ENCODE measurements at places on chromosomes 4 and X. TPM values are rescaled to one million over a fixed set of nuclear protein-coding genes. Genes with fewer than 3 reads are reported as not detected.

- DNase-seq, result no peak
Observed at GRCh38 chr4:1242506-1243450, 6.2 kb downstream of the CTBP1 start.

The ETNPPL gene
- total RNA-seq, result not detected

DNA sequence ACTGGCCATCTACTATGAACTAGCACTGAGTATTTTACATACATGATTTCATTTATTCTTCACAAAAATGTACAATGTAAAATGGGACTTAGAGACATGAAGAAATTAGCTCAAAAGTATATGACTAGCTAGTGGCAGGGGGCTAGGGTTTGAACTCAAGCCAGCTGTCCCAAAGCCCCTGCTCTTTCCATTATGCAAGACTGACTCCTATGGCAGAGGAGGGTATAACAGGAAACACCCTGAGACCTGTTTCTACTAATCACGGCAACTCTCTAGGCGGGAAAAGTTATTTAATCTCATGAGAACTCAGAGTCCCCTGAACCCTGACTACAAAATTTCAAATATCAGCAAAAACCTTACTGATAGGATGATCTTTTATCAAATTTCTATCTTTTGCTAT lies 150.6 kb downstream of the PRDM5 start:
- no peak for DNase-seq

DNA sequence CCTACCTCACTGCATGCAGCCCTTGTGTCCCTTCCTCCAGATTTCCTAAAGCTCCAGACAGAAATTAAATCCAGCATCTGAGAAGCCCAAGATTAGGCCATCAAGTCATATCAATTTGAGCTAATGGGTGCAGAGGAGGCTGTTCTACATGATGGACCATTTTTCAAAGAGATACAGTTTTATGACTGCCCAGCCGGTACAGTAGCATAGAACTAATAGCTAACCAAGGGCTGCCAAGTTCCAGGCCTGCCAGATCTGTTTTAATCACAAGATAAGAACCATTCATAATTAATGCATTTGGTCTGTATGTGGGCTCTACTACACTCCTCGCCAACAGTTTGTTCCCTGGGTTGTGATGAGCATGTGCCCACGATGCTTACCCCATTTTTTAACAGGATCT lies 73.9 kb upstream of the PLAC1 start:
- no peak for DNase-seq

DNA sequence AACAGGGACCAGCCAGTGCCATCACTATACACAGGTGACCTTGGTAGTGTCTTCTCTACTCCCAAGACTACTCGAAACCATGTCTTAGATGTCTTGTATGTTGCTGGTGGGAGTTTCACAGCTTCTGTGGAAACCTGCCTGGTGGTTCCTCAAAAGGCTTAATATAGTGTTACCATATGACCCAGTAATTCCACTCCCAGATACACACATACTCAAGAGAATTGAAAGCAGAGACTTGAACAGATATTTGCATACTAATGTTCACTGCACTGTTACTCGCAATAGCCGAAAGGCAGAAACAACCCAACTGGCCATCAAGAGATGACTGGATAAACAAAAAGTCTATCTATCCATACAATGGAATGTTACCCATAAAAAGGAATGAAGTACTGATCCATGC lies 3.1 kb downstream of the TFDP3 start:
- DNase-seq, result no peak

DNA sequence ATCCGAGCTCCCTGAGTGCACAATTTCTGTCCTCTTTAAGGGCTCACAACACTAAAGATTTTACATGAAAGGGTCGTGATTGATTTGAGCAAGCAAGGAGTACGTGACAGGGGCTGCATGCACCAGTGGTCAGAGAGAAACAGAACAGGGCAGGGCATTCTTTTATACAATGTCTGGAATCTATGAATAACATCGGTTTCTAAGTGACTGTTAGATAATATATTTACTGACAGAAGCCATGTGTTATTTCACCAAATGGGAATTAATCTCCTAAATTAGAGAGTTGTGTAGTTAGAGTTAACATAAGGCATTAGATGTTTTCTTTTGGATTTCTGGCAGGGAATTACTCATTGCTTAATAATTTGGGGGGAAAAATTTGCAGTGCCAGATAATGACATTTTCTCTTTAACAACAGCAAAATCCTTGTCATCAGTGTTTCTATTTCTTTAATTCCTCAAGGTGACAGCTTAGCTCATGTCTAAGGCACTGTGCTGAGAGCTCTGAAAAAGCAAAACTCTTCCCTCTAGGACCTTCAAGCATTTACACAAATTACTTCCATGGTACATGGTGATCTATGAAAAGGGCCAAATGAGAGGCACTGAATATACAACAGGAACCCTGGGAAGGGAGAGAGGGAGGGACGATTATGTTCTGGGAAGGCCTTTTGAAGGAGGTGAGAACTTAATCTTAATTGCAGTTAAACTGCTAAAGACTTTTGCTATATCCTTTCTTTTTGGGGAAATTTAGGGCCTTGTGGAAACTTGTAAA lies 145.0 kb downstream of the RTL3 start:
- peak; percentile 4 for DNase-seq

DNA sequence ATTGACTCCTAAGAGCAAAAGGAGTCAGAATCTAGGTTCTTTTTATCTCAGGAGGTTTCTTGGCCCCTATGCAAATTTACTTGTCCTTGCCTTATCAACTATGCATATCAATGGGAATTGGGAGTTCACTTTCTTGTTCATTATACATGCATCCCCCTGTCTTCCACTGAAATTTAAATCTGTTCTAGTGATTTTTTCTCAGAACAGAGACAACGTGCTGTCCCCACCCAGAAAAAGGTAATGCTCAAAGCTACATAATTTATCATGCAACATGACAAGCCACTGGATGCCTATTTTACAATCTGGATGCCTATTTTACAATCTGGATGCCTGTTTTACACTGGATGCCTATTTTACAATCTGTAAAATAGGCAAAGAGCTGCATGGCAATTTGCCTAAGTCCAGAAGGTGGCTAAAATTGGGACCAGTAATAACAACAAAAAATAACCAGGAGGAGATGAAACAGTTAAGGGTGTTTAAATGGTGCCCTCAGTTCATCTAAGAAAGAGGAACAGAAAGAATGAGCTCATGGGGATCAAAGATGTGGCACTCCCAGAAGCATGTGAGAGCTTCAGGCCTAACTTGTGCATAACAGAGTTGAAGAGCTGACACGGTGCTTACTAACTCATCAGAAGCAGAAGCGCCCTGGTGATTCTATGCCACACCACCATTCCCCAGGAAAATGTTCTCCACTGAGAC lies 537.8 kb upstream of the BOD1L1 start:
- DNase-seq, result no peak

GRCh38 chr4:161554372-161554990 lies 609.3 kb downstream of the FSTL5 start:
- DNase-seq, result peak; percentile 78

DNA sequence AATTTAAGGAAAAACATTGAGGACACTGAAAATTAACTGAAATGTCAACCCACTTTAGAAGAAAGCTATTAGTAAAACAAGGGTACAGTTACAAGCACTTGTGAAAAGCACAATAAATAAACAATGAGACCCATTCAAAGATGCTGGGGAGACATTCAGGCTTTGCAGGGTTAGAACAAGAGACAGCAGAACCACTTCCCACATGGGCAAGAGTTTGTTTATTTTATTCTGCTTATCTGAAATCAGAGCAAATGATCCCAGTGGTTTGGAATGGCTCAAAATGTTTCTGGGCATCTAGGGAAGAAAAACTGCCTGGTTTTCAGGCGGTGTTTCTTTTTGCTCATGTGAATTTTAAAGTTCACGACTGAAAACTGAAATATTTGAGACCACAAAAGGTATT lies 42.4 kb downstream of the PPP3CA start:
- peak; percentile 85 for DNase-seq

DNA sequence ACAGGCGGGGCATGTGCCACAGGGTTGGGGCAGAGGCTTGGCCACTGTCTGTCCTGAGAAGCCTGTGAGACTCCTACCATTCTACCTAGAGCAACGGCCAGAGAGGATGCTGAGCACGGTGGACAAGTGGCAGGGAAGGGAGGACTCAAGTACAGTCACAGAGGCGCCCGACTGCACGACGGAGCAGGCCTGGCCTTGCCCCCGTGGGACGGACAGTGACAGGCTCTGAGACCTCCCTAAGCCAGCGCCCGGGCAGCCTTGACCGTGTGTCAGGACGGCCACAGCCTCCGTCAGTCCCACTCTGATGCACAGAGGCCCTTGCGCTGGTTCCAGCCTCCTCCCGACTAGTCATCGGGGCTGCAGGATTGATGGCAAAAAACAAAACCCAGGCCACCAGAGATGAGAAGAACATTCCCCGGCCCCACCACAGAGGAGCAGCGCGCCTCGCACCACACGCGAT lies 36.7 kb upstream of the MXD4 start:
- no peak for DNase-seq

- no peak for DNase-seq
Observed at GRCh38 chrX:119094819-119095218, 22.0 kb downstream of the CT47C1 start.

- peak; percentile 88 for DNase-seq
Observed at GRCh38 chr4:119016636-119017035, 119.0 kb upstream of the MYOZ2 start.

The FAM47E gene
- total RNA-seq, result 1.0 TPM

DNA sequence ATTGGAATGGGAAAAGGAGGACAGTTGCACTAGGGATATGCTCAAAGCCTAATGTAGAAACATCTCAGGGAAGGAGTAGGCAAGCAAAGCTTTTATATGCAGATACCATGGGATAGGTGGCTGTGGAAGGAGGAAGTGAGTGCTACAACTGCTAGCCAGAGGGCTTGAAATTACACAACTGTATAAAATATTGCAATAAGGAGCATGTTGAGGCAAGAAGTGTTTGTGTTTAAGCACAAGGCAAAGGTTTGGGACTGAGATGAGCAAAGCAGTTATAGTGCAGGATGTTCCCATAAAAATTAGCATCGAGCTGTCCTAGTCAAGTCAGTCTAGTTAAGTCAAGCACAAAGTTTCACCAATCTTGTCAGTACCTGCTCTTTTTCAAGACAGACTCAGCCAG lies 35.6 kb upstream of the DCAF8L1 start:
- no peak for DNase-seq

GRCh38 chrX:33840176-33840575 lies 291.9 kb downstream of the FAM47A start:
- no peak for DNase-seq

The NHSL2 gene
- 4.1 TPM for total RNA-seq

- no peak for DNase-seq
Observed at GRCh38 chrX:45956191-45956870, 588.9 kb downstream of the ZNF674 start.

The PDE5A gene
- 832 TPM for total RNA-seq

GRCh38 chr4:181525634-181526033 lies 717.6 kb upstream of the TENM3 start:
- no peak for DNase-seq

GRCh38 chr4:3462321-3462789 lies 751 bp upstream of the DOK7 start:
- no peak for DNase-seq

DNA sequence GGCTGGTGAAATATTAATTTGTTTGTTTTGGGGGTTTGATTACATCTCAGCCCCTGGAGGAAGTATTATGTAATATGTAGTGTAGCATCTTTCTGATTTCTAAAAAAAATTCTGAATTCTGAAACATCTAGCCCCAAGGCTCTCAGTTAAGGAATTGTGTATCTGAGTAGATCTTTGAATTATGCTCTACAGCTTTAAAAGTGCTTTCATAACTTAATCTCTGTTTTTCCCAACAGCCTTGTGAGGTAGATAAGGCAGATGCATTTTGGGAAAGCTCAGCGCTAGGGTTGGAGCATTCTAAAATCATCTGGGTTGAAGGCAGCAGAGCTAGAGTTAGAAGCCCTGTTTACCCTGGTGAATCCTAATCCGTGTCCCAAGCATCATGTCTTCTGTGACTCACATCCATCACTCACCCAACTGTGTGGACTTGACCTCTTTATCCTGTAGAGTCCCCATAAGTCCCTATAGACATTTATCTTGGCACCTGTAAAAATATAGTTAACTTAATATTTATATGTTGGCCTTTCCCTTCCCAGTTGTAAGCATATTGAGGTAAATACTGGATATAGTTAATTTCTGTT lies 49.8 kb downstream of the FNIP2 start:
- DNase-seq, result no peak

The ASIC5 gene
- not detected for total RNA-seq

The CENPE gene
- 1.5 TPM for total RNA-seq

GRCh38 chr4:39036172-39036571 lies 4.0 kb upstream of the TMEM156 start:
- peak; percentile 88 for DNase-seq

- DNase-seq, result peak; percentile 54
Observed at GRCh38 chr4:99998062-99998867, 48.2 kb upstream of the H2AZ1 start.

- no peak for DNase-seq
Observed at GRCh38 chr4:125181804-125182203, 133.0 kb upstream of the FAT4 start.

The BMX gene
- not detected for total RNA-seq

The PABPC4L gene
- total RNA-seq, result 0.77 TPM

DNA sequence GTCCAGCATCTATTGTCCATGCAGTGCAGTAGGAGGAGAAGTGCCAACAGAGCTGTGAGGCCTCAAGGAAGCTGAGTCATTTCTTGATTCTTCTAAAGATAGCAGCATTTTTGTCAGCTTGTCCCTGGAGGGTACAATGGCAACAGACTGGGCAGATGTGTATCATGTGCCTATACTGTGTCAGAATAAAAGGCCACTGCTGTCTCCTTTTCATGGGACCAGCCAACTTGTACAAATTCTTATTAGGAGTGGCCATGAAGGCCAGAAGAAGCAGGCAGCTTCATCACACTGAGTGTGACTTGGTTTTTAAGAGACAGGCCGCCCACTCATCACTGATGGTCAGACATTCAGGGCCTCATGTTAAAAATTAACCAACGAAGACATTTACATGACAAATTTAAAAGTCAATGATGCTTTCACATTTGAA lies 185.0 kb upstream of the FAM241A start:
- DNase-seq, result no peak

- peak; percentile 41 for DNase-seq
Observed at GRCh38 chr4:87853108-87853507, 20.3 kb downstream of the MEPE start.

DNA sequence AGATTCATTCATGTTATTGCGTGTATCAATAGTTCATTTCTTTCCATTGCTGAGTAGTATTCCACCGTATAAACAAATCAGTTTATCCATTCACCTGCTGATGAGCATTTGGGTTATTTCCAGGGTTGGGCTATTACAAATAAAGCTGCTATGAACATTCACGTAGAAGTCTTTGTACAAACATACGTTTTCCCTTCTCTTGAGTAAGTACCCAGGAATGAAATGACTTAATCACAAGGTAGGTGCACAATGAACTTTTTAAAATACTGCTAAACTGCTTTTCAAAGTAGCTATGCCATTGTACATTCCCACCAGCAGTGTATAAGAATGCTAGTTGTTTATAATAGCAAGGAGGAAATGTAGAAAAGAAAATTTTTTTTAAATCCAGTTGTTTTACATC lies 35.9 kb downstream of the SYTL4 start:
- no peak for DNase-seq

Data from fibroblast of lung (primary cell).